Activated T-helper 1 cell treated with anti-CD3 and anti-CD28 coated beads, Interleukin-12 subunit alpha, Interleukin-12 subunit beta, Interleukin-2, Interleukin-4 antibody, amounts not matched to agents 30 ng/mL and 10 ng/mL and 1 ng/mL, durations not matched to agents 14 hours and 24 hours and 36 hours (primary cell): ENCODE measurements at places on chromosomes 1 and 21. TPM values are rescaled to one million over a fixed set of nuclear protein-coding genes. Genes with fewer than 3 reads are reported as not detected.

DUSP10 gene
- total RNA-seq, result 19.2 and 19.4 TPM in 2 replicates

DNA sequence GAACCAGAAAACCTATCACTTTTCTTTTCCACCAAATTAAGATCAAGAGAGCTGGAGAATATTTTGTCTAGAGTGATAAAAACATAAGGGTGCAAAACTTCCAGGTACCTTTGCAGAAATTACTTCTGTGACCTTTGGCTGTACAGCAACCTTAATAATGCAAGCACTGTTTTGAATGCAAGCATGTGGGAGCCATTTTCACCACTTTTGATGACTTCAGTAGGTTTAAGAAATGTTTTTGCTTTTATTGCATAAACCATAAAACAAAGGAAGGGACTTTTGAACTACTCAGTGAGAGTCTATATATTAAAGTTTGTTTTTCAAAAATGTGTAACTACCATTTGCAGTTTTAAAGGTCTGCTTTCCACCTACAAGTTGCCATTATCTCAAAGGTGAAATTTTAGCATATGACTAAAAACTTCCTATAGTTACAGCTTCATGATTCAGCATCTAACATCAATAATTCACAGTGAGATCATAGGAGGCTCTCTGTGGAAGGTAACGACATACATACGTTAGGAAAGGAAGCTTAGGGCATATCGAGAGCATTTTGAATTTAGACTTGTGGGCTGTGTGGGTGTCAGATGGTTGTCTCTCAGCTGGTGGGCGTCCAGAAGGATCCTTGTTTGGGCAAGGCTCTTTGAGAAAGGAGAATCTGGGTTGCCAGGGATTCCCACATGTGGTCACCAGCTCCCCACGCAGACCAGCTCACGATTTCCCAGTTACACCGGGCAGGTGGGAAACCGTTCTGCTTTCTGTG, 1.1 kb upstream of the GADD45A start:
- no peaks in the 10 kb centered on the region for H3K27me3 ChIP-seq
- peaks cover 38% of the 10 kb centered on the region for H3K4me1 ChIP-seq
- peak overlapping the region; percentile 99 for H3K27ac ChIP-seq
- peak overlapping the region; percentile 91 for H3K4me3 ChIP-seq
- H3K36me3 ChIP-seq, result peaks cover 22% of the 10 kb centered on the region
- DNase-seq, result peak; percentile 13

GRCh38 chr1:25616987-25617624, 515 bp downstream of the MAN1C1 start:
- no peak overlapping the region for H3K27ac ChIP-seq
- H3K27me3 ChIP-seq, result peaks cover 71% of the 10 kb centered on the region
- no peak overlapping the region for H3K4me3 ChIP-seq
- DNase-seq, result no peak

HMCN1 gene
- total RNA-seq, result under 0.01 TPM in 1 of 2 replicates, not detected in the other

DISC1 gene
- 3.3 and 3.4 TPM in 2 replicates for total RNA-seq

DNA sequence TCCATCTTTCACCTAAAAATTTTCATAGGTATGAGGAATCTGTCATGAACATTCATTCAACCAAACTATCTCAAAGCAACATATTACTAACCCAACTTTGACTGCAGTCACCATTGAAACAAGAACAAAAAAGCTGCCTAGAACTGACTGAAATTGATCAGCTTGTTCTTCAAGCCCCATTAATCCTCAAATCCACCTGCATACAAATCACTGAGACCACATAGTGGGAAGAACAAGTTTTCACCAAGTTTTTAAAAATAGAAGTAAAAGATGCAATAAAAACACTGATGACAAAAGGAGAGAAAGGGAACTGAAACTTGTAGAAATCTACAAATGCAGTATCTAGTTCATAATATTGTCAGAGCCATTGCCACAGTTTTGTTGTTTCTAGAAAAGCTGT, 6.1 kb downstream of the SORT1 start:
- DNase-seq, result no peak
- H3K36me3 ChIP-seq, result peaks cover 1% of the 10 kb centered on the region
- H3K27me3 ChIP-seq, result peaks cover 35% of the 10 kb centered on the region
- H3K4me3 ChIP-seq, result no peak overlapping the region

PYHIN1 gene
- 19.5 and 19.9 TPM in 2 replicates for total RNA-seq

DNA sequence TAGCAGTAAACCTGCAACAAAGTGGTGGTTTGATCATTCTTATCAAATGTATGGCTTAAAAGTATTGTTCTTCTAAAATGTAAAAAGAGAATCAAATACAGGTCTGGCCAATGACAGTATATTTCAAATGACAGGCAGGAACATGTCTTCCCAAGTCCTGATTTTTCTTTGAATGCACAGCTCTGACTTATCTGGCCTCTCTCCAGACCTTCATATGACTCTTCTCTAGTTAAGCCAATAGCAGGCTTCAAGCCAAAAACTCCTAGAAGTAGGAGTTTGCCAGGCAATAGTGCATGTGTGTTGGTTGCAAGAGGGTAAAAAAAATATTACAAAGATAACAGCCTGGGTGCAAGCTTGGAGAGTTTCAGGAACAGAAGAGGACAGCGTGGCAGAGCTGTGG, 345.5 kb downstream of the SMYD3 start:
- no peaks in the 10 kb centered on the region for H3K36me3 ChIP-seq
- no peak overlapping the region for H3K27ac ChIP-seq
- no peaks in the 10 kb centered on the region for H3K27me3 ChIP-seq
- no peaks in the 10 kb centered on the region for H3K4me1 ChIP-seq

- H3K36me3 ChIP-seq, result no peaks in the 10 kb centered on the region
- peak overlapping the region; percentile 54 for H3K27ac ChIP-seq
- no peaks in the 10 kb centered on the region for H3K27me3 ChIP-seq
Measured at GRCh38 chr1:159089184-159089791, 12.7 kb upstream of the AIM2 start.

- H3K4me1 ChIP-seq, result no peaks in the 10 kb centered on the region
- DNase-seq, result no peak
- H3K27me3 ChIP-seq, result no peaks in the 10 kb centered on the region
Measured at GRCh38 chr1:196034080-196034706, 574.0 kb downstream of the KCNT2 start.

DNA sequence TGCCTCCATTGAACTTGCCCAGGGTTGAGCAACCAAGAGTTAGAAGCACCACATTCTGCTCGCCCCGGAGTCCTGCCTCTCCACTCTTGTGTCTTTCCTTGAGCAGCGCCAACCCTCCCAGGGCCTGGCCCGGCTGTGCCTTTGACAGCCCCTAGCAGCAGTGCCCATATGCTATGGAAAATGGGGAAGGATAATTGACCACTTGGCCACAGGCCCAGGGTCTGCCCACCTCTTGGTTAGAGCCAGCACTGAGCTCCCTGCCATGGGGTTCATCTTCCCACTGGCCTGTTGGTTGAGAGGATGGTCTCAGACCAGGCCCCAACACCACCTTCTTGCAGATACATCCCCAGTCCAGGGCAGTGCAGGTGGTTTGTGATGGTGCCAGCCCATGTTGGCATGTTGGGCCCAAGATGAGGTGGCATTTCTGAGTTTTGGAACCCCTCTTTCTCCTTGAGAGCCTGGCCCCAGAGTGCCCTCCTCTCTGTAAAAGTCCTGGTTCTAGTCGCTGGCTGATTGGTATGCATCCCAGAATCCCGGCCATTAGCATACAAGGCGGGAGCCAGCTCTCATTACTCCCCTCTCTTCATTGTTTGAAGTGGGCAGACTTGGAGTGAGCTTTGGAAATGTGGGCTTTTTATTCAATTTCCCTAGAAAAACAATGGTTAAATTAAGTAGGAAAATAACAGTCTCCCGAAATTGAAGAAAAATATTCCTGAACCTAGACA, 7.6 kb downstream of the ARHGEF10L start:
- H3K4me1 ChIP-seq, result no peaks in the 10 kb centered on the region
- H3K36me3 ChIP-seq, result no peaks in the 10 kb centered on the region
- H3K27me3 ChIP-seq, result peaks cover 19% of the 10 kb centered on the region

DNA sequence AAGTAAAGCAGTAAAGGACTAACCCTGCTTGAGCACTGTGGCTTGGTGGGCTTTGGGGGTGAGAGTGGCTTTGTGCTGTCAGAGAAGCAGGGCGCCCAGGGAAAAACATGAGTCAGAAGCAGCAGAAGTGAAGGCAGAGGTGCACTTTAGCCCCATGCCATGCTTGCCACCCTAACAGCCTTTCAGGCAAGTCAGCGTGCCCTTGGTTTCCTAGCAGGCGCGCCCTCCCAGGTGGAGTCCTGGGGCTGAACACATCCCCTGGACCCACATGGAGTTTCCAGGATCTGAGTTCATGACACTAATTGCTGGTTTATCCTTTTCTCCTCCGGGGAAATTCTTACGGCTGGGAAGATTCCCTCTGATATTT, 106.6 kb downstream of the TLR5 start:
- H3K27ac ChIP-seq, result no peak overlapping the region
- no peaks in the 10 kb centered on the region for H3K4me1 ChIP-seq
- H3K4me3 ChIP-seq, result no peak overlapping the region
- no peak for DNase-seq

- peaks cover 13% of the 10 kb centered on the region for H3K36me3 ChIP-seq
- peaks cover 7% of the 10 kb centered on the region for H3K4me1 ChIP-seq
- DNase-seq, result no peak
- H3K4me3 ChIP-seq, result no peak overlapping the region
Measured at GRCh38 chr1:15709226-15709625, 25.1 kb downstream of the PLEKHM2 start.

SAMD11 gene
- total RNA-seq, result not detected in 2 replicates

RNU1-2 gene
- 2,178 and 3,041 TPM in 2 replicates for total RNA-seq

GPATCH4 gene
- total RNA-seq, result 102 and 104 TPM in 2 replicates

DNA sequence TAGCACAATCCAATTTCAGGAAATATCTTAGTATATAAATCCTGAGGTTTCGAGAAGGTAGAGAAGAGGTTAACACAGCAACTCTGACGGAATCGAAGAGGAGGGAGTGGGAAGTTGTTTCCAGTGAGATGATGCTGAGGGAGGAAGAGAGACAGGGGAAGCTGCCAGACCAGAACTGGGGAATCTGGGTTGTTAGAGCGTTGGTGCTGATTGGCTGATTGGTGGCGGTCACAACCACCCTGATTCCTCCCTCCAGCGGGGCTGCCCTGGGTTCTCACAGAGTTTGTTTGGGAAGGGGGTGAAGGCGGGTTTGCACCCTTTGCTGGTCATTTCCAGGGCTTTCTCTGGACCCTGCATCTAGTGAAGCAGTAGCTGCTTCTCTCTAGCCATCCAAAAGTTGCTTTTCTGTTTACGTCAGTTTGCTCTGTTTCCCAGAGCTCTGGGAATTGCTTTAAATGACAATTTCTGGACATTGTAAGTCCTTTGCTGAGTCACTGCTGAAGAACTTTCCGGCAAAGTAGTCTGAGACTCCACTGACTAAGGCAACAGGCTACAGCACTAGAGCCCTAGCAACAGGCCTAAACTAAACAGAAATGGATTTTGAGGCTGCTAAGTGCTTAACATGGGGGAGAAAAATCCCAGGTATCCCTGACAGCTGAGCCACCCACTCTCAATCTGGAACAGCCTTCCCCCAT, 90.1 kb downstream of the TENT5C start:
- no peaks in the 10 kb centered on the region for H3K36me3 ChIP-seq
- peaks cover 27% of the 10 kb centered on the region for H3K27me3 ChIP-seq
- DNase-seq, result no peak
- no peak overlapping the region for H3K4me3 ChIP-seq
- no peak overlapping the region for H3K27ac ChIP-seq
- H3K4me1 ChIP-seq, result peaks cover 7% of the 10 kb centered on the region

OLIG2 gene
- not detected in 2 replicates for total RNA-seq
